CD4-positive, alpha-beta T cell treated with Interleukin-17A for 1 hour (primary cell): ENCODE measurements at places on chromosomes 1 and 21.
A peak's percentile ranks its signal among the peaks of the same experiment; 100 is the strongest.

DNA sequence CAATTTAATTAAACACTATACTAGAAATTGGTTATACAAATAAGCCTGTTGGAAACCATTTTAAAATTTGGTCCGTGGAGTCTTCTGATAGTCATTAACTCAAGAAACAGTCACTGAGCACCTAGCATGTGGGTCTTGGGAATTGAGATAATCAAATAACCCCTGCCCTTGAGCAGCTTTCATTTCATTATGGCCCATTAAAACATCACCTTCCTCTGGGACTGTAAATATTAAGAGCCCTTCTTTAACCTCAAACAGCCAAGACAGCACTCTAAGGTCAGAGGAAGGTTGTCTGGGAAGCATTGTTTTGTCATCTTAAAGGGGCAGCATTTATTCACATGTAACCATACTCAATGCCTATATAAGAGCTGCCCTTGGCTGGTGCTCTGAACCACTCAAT, 610.3 kb upstream of the USP24 start:
- DNase-seq = no peak

- DNase-seq = no peak
Observed at GRCh38 chr1:7886405-7886745, 33.5 kb upstream of the UTS2 start.

DNA sequence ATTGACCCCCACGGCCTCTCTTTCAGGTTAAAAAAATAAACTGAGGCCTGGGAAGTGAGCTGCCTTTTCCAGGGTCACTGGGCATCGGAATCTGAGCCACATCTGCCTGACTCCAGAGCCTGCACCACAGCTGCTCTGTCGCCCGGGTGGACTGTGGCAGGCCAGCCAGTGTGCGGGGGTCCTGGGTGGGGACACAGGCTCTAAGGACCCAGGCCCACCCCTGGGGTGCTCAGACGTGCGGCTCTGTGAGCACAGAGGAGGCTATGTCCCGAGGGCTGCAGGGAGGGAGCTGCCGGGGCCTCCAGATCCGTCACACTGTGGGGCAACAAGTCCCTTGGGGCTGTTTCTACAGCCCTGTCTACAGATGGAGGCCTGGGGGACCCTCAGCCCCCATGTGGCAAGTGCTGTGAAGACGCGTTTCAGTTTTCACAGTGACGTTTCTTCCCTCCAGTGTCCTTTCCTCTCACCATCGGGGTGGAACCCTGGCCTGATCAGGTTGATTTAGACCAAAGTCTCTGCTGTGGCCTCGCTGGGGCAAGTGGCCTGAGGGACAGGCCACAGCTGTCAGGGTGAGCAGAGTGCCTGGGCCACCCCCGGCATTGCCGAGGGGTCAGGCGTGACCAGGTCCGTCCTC, 39.2 kb upstream of the ACTRT2 start:
- no peak for DNase-seq

DNA sequence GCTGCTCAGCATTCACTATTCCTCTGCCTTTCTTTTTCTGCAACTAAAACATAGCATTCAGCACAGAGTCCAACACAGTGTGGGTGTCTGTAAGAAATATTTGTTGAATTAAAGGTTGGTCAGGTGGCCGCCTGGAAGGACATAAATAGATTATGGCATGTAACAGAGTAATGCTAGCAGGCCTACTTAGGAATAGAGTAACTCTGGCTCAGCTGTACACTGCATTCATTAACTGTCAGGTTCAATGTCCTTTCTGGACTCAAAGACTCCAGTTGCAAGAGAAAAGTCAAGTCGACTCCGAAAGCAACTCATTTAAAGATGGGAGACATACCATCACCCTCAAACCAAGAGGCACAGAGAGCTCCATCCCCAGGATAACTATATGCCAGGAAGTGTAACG, 116.0 kb downstream of the LMX1A start:
- DNase-seq = no peak

- DNase-seq = no peak
Observed at GRCh38 chr1:174692313-174692712, 244.5 kb downstream of the GPR52 start.

- DNase-seq = no peak
Observed at GRCh38 chr1:52355847-52356505, 10.0 kb downstream of the CC2D1B start.

DNA sequence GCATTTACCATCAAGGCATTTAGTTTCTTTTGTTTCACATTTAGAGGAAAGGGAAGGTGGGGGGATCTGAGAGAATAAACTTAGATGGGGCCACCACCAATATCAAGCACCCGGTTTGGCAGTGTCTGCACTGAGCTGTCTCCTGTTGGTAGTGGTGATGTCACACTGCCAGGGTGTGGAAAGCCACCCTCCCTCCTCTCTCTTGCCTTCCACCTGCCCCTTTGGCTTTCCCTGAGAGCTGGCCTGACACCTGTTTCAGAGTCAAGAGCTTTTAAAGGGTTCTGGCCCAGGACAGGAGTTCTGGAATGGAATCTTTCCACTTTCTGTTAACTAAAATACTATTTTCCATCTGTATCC, 13.4 kb downstream of the ATF3 start:
- DNase-seq = peak; percentile 47

GRCh38 chr1:51863384-51863783, 15.1 kb downstream of the NRDC start:
- peak; percentile 19 for DNase-seq
